IMR-90 (cell line): ENCODE measurements at places on chromosomes 3 and 15.

- no peak for DNase-seq
Measured at GRCh38 chr15:22855791-22856190, 17.3 kb downstream of the NIPA2 start.

- DNase-seq = no peak
Measured at GRCh38 chr15:96565266-96565665, 234.8 kb downstream of the NR2F2 start.

- no peak for DNase-seq
Measured at GRCh38 chr3:105837143-105837740, 31.6 kb downstream of the CBLB start.

DNA sequence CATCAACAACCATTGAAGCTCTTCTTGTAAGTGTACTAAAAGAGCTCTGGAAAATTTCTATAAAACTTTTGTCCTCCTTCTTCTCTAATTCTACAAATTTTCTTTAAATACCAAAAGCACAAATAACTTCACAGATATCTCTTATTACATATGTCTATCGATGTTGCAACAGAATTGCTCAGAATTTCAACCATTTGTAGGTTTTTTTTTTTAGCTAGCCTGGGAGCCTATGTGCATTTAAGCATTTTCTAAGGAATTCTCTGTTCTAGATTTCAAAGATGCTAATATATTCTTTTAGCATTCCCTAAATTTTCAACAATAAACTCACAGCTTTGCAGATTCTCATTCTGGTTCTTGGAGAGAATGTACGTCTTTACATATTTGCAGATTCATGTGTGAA, 774.3 kb upstream of the NR2F2 start:
- DNase-seq = peak; percentile 50

DNA sequence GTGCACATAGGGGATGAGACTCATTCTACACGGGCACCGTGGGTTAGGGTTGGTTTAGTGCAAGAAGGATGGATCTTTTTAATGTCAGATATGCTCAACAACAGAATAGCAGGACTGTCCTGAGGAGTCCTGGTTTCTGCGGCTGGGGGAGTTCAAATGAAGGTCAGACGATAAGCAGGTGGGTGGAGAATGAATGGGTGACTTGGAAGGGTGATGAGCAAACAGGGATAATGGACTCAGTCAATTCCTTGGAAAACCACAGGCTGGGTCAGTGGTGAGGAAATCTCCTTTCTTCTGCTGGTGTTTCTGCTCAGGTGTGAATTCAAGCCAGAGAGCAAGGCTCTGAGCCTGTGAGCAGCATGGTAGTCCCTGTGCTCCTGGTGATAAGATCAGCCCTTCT, 59.9 kb downstream of the MESD start:
- DNase-seq = peak; percentile 58

- no peak for DNase-seq
Measured at GRCh38 chr3:197926418-197926817, 23.6 kb upstream of the RPL35A start.

GRCh38 chr3:119380697-119381096, 82.7 kb downstream of the TMEM39A start:
- peak; percentile 11 for DNase-seq

- no peak for DNase-seq
Measured at GRCh38 chr15:65305776-65306175, 1.3 kb downstream of the RNU5B-1 start.

- no peak for DNase-seq
Measured at GRCh38 chr15:51783967-51784366, 32.6 kb downstream of the TMOD2 start.
